H7 (cell line): ENCODE measurements at places on chromosomes 1 and 21. TPM values are rescaled to one million over a fixed set of nuclear protein-coding genes. Genes with fewer than 3 reads are reported as not detected.

The RAB3B gene
- total RNA-seq: 22.4 and 29.6 TPM in 2 replicates

The HPDL gene
- total RNA-seq: 87.5 and 134 TPM in 2 replicates

The C1orf74 gene
- total RNA-seq: 5.9 and 6.1 TPM in 2 replicates

The SNRNP40 gene
- total RNA-seq: 325 and 375 TPM in 2 replicates

The PCBP3 gene
- 1.8 and 8.0 TPM in 2 replicates for total RNA-seq

The MIXL1 gene
- total RNA-seq: 27.5 and 61.1 TPM in 2 replicates

The CLCA4 gene
- not detected in 2 replicates for total RNA-seq

The MAPKAPK2 gene
- total RNA-seq: 67.7 and 77.8 TPM in 2 replicates

The KRTAP13-2 gene
- not detected in 2 replicates for total RNA-seq

The ZNF593OS gene
- 0.22 TPM in 1 of 2 replicates, not detected in the other for total RNA-seq

The SLC44A5 gene
- 4.5 and 8.0 TPM in 2 replicates for total RNA-seq

The HRNR gene
- not detected in 2 replicates for total RNA-seq

The CDC20 gene
- total RNA-seq: 493 and 564 TPM in 2 replicates

The CLCNKA gene
- 0.10 and 0.85 TPM in 2 replicates for total RNA-seq

- DNase-seq: peak; percentile 52
Observed at GRCh38 chr1:217089361-217090014, 366.3 kb upstream of the ESRRG start.

- no peak for DNase-seq
Observed at GRCh38 chr21:32545948-32546441, 39.3 kb downstream of the TCP10L start.

GRCh38 chr1:2322581-2323211, 68.7 kb downstream of the MORN1 start:
- DNase-seq: no peak

GRCh38 chr1:29499104-29499650, 262.9 kb downstream of the PTPRU start:
- no peak for DNase-seq

DNA sequence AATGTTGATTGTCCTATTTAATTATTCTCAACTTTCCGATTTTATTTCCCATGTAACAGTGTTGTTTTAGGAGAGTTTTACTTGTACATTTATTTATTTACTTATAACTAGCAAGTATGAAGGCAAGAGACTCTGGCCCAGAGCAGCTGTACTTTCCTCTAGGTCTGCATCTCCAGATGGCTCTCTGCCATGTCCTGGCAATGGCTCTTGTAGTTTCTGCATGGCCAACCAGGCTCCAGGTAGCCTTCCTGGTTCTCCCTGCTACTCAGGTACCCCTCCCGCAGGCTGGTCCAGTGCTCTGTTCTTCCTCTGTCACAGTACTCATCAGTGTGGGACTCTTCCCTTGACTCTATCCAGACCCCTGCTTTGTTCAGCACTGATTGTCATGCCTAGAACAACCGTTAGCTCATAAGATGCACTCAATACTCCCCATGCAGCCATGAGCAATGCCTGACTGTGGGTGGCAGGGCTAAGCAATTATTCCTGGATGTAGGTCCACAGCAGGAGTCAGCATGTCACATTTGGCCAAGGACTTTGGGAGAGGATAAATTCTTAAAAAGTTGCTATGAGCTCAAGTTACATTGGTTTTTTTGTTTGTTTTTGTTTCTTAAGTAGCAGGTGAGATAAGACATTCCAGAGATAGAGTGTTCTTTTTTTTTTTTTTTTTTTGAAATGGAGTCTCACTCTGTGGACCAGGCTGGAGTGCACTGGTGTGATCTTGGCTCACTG, 10.9 kb upstream of the IL20 start:
- DNase-seq: no peak

DNA sequence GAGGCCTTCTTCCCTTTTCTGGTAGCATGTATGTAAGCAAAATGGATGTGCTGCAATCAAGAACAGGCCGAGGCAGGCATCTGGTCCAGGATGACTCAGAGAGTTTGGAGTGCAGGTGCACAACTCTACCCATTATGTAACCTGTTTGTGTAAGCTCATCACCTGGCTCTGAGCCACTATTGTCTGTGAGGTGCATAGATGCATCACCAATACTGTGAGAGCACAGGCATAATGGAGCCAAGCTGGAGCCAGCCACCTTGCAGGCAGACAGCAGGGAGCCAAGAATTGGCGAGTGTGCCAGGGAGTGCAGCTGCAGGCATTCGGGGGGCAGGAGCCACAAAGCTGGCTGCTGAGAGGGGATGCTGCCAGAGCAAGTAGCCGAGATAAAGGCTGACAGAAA, 549.9 kb upstream of the RGS18 start:
- no peak for DNase-seq

- no peak for DNase-seq
Observed at GRCh38 chr1:63892632-63893395, 119.0 kb downstream of the ROR1 start.

DNA sequence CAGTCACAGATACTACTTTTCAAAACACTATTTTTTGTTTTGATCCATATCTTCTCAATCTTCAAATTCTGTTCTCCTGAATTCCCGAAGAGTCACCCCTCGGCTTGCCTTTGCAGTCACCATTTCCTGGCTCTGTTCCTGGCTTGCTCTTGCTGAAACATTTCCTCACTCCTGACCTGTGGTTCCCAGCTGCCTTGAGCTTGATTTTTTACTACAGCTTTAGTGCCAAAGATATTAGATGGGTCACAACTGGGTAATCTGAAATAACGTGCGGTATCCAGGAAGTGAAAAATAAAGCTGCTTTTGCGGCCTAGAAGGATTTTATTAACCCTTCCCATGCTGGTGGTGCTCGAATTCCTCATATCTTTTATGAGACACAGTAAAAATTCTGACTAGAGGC, 318.8 kb downstream of the PCP4 start:
- no peak for DNase-seq

GRCh38 chr1:203274603-203275381, 30.5 kb upstream of the BTG2 start:
- no peak for DNase-seq

GRCh38 chr21:42237577-42237976, 18.6 kb downstream of the ABCG1 start:
- DNase-seq: no peak

DNA sequence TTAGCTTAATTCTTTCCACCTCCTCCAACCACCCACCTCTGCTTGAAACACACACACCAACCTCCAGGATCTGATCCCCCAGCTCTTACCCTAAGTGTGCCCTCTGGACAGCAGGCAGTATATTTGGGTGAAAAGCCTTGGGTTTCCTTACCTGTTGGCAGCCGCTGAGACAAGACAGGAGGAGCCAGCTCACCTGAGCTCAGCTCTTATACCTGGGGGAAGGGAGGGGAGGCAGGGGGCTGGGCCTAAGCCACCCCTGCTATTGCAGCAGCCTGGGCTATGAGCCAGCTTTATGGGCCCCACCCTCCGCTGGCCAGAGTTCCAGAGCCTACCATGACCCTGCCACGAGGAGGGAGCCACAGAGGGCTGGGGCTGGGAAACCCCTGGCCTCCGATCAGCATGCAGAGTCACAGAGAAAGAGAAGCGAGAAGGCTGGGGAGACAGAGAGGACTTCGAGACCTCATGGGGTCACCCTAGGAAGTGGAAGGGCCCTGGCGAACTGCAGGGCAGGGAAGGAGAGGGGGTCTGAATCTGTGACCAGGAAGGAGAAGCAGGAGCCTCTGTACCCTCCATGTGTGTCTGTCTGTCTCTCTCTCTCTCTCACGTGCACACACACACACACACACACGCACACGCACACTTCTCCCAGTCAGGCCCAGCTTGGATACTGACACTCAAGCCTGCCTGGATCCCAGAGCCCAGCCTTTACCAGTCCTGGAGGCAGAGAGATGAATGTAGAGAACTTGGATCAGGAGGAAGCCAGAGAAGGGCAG, at the start of gene S100A14:
Gene S100A14 (minus strand): TSS at position 182 of the 773 bp plus-strand sequence. CDS start 467 bp downstream, outside the sequence.
- peak; percentile 66 for DNase-seq

GRCh38 chr1:152912900-152913299, 4.6 kb downstream of the IVL start:
- DNase-seq: no peak

DNA sequence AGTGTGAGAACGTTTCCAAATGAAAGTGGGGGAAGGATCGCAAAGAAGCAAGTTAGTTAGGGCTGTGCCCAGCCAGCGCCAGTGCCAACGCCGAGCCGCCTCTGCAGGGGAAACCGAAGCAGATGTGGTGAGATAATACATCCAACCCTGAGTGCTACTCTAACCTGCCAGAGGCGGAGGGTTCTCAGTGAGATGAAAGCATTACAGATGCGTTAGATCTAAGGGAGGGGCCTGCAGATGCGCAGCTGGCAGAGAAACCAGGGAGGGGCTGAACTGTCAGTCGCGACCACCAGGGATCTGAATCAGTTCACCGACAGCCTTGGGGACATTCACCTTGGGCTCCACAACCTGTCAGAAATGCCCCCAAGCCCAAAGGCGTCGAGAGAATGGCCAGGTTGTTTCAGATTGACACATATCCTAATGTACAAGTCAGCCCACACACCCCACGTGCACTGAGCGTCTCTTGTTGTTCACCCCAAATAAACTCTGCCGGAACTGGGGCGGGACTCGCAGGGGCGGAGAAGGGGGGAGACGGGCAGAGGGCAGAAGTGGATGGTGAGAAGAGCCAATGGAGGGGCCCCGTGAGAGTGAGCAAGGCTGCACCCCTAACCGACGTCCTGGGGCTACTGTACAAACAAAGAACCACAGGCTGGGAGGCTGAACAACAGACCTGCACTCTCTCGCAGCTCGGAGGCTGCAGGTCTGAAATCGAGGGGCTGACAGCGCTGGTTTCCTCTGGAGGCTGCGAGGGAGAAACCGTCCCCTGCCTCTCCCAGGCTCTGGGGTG, 8.7 kb upstream of the UMODL1 start:
- peak; percentile 72 for DNase-seq

- DNase-seq: peak; percentile 19
Observed at GRCh38 chr1:233679591-233680373, 65.9 kb downstream of the KCNK1 start.

DNA sequence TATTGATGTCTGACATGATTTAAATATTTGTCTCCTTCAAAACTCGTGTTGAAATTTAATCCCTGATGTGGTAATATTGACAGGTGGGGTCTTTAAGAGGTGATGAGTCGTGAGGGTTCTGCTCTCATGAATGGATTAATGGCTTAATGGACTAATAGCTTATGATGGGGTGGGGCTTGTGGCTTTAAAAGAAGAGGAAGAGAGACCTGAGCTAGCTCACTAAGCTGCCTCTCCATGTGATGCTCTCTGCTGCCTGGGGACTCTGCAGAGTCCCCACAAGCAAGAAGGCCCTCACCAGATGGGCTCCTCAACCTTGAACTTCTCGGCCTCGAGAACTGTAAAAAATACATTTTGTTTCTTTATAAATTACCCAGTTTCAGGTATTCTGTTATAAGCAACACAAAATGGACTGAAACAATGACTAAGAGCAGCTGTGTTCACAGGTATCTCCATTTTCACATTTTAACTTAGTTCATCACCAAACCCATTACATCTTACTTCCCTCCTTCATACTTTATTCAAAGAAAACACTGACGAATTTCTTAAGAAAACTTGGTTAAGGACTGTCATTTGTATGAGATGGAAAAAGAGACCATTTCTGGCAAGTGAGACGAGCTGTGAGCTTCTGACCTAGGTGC, 12.1 kb upstream of the AIM2 start:
- no peak for DNase-seq

DNA sequence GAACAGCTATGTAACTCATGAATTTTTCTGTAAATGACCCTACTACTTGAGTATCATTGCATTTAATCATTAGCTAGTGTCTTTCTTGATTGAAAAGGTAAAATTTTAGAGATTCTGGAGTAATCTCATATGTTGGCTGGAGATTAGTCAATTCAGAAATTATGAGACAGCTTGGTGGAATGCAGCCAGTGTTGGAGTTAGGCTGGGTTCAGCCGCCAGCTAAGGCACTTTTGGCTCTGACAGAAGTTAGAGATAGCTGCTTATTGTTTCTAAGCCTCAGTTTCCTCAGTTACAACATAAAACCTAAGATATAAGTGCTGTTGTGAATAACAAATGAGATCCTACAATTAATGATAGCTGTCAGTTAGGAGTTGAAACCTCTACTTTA, 49.4 kb downstream of the TBCE start:
- no peak for DNase-seq

GRCh38 chr1:23184212-23184934, 15.7 kb upstream of the LUZP1 start:
- DNase-seq: peak; percentile 85

GRCh38 chr21:37542512-37542911, 175.9 kb downstream of the DYRK1A start:
- no peak for DNase-seq

DNA sequence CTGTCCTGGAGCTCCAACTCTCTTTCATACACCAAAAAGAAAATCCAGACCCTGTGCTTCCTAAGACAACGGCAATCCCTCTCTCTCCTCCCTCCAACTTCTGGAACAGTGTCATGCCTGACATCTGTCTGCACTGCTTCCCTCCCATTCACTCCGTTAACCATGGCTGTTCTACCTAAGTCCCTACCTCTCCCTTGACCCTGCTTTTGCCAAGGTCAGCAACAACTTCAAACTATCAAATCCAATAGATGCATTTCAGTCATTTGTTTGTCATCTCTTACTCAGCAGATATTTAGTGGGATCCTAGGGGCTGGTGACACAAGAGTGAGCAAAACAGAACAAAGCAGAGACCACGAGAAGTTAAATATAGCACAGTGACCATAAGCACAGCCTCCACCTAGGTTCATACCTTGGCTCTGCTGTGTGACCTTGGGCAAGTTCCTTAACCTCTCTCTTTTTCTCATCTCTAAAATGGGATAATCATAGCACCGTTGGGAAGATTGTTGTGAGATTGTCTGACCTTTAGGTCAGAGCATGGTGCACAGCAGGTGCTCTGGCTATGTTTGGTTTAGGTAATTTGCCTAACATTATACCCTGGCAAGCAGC, 88.9 kb downstream of the TMEM53 start:
- DNase-seq: no peak

- peak; percentile 86 for DNase-seq
Observed at GRCh38 chr21:41170442-41170841, 2.5 kb downstream of the BACE2 start.

- DNase-seq: no peak
Observed at GRCh38 chr1:29686012-29686930, 449.9 kb downstream of the PTPRU start.

DNA sequence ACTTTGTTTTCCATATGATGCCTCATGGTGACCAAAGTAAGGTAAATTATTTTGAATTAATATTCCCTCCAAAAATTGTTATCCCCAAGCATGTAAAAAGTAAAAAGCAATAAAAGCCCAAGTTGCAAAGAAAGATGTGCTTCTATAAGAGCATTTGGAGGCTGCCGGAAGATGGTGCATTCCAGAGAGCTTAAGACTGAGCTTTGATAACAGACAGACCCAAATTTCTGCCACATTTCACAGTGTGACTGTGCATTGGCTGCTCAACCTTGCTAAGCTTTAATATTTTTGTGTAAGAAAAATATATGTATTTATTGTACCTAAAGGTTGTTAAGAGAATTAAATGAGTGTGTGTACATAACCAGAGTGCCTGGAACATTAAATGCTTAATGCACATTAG, 67.9 kb downstream of the CYYR1 start:
- DNase-seq: no peak
